ENCODE measurements at places on chromosomes 4 and X.

DNA sequence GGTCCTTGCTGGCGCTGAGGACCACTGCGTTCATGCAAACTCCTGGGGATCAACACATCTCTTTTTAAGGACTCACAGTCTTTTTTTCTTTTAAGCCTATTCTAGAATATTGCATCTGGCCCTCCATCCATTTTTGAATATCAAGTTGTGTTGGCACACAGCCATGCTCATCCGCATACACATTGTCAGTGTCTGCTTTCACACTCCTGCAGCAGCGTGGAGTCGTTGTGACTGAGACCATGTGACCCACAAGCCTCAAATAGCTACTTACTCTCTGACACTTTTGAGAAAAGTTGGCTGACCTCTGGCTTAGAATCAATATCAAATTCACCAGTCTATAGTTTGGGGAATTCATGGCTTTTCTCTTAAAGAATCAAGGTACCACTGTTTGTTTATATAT is 191.8 kb upstream of the S100G start:
- DNase-seq, result no peak

DNA sequence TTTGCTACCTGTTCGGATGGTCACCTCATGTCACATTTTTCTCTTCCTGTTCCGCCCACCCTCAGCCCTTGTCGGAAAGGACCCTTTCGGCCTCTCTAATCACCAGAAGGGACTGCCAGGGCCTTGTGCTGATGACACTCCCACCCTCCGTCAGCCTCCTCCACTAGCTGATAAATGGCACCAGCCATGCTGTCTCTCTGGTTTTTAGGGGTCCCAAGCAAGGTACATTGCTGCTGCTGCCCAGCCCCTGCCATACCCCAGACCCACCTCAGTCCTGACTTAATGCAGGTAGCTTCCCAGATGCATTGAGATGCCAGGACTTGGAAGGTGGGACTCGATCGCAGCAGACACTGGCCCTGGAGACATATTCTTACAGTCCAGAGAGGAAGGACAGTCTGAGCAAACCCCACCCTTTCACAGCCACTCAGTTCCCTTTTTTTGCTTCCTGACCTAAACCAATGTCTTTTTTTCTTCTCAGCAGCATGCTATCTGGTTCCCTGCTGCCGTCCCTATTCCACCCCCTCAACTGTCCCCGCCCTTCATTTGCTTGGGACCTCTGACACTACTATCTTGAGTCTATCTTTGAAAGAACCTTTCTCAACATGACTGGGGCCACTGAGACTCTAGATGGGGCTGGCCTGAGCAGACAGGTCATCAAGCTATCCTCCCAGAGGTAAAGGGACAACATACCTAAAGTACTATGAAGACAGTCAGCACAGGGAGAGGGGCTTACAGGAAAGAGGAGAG is at the start of gene BTK:
TSS of gene BTK (minus strand) at position 397 of the 747 bp plus-strand sequence. CDS start 10,907 bp downstream, outside the sequence.
- DNase-seq, result peak; percentile 20

DNA sequence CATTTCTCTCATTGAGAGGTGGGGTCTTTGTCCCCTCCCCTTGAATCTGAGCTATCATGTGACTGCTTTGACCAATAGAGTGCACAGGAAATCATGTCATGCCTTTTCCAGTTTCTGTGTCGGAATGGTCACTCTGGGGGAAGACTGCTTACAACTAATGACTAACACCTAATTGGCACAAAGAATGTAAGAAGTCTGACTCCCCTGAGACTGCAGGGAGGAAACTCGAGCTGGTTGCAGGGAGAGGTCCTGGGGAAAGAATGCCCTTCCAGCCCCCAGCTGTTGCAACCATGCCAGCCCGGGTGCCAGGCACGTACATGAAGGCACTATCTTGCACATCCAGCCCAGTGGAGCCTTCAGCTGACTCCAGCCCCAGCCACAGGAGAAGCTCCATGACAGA is 254.2 kb downstream of the DHX15 start:
- DNase-seq, result no peak

GRCh38 chrX:16825264-16826035 is 39.2 kb downstream of the TXLNG start:
- DNase-seq, result no peak

GRCh38 chr4:72896515-72896914 is 173.0 kb downstream of the COX18 start:
- DNase-seq, result no peak

Measured in memory B cell (primary cell).